ENCODE measurements at places on chromosomes 13 and 19.

DNA sequence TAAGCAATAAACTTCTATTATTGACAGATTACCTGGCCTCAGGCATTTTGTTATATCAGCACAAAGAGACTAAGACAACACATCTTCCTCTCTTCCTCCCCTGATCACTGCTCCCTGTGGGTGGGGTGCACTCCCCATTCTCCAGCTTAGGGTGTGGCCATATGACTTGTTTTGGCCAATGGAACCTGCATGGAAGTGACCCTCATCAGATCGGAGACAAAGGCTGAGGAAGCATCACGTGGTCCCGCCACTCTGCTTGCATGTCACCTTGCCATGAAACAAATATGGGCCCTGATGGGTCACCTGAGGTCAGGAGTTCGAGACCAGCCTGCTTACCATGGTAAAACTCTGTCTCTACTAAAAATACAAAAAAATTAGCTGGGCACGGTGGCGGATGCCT lies 13.7 kb upstream of the CCL25 start:
- DNase-seq, result no peak

DNA sequence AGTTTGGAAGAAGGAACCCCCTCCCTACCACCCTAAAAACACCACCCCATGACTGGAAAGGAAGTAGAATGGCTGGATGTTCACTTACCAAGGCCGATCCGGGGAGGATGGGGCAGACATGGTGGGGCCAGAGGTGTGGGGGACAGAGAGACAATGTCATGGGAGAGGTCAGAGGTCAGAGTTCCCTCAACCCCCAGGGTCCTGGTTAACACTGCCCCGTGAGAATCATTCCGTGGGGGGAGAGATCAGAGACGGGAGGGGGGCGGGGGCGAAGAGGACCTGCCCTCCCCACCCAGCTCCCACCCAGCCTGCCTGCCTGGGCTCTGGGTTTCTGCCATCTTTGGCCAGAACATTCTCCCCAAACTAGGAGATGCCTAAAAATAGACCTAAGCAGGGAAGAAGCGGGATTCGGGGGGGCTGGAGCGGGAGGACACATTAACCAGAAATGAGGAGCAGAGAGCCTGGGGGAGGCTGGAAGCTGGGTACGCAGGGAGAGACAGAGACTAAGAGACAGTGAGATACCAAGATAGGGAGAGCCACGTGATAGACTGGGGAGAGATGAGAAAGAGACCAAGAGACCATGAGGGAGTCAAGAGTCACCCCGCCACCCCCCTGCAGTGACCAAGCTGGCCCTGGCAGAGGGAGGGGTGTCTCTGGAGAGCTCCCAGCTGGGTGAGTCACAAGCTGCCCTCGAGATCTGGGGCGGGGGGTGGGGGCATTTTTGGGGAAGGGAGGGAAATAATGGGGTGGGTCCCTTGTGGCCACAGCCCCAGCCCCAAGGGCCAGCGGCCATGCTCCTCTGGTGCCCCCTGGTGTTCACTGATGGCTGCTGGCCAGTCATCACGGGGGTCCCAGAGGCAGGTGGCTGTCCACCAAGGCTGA lies 6.1 kb upstream of the KANK2 start:
- DNase-seq, result peak; percentile 85

- no peak for DNase-seq
Observed at GRCh38 chr19:4012092-4012974, 4.8 kb downstream of the PIAS4 start.

DNA sequence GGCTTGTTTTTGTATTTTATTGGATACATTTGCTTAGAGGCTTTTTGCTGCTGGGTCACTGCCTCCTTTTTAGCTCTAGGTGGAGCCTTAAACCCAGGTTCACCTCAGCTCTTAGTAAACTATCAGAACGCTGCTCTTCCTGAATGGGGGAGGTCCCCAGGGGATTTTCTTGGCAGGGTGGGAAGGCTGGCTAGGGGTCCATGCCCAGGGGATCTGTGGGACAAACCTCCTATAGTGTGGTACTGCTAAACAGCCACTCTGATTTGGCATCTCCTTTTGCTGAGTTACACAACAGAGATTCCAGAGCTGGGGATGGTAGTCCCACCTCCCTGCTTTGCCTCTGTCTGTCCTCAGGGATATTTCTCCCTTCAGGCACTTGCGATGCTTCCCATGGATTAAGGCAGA lies 204.9 kb downstream of the ZIC5 start:
- no peak for DNase-seq

- peak; percentile 78 for DNase-seq
Observed at GRCh38 chr19:46821512-46822409, 28.9 kb downstream of the AP2S1 start.

- DNase-seq, result no peak
Observed at GRCh38 chr13:35473802-35474201, 2.7 kb downstream of the MAB21L1 start.

DNA sequence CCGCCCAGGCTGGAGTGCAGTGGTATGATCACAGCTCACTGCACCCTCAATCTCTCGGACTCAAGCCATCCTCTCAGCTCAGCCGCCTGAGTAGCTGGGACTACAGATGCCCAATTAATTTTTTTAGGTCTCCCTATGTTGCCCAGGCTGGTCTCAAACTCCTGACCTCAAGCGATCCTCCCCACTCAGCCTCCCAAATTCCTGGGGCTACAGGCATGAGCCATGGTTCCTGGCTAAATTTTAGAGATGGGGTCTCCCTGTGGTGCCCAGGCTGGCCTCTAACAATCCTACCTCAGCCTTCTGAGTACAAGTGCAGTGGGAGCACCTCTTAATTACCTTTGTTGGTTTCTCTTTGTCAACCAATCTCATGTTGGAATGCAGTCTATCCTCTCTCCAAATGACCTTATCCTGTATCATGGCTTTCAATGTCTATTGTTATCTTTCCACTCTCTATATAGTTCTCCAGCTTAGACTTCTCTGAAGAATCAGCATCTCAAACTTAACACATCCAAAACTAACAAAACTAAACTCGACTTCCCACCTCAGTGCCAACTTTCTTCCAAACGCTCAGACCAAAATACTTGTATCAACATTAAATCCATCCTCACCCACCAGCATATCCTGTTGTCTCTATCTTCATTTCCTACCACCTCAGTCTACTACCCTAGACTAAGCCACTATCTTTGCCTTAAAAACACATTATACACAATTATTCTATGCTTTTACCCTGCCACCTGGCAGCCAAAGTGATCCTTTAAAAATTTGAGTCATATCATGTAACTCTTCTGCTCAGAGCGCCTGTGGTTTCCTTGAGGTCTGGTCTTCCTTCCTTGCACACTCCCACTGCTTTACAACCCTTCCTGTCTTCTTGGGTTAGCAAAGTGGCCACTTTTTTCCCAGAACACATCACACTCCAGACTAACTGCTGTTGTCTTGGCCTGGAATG lies 6.7 kb downstream of the TPT1 start:
- DNase-seq, result no peak

Data from SJCRH30 (cell line).